Dermis microvascular lymphatic vessel endothelial cell (primary cell): ENCODE measurements at places on chromosomes 4 and X. TPM values are rescaled to one million over a fixed set of nuclear protein-coding genes. Genes with fewer than 3 reads are reported as not detected.

DNA sequence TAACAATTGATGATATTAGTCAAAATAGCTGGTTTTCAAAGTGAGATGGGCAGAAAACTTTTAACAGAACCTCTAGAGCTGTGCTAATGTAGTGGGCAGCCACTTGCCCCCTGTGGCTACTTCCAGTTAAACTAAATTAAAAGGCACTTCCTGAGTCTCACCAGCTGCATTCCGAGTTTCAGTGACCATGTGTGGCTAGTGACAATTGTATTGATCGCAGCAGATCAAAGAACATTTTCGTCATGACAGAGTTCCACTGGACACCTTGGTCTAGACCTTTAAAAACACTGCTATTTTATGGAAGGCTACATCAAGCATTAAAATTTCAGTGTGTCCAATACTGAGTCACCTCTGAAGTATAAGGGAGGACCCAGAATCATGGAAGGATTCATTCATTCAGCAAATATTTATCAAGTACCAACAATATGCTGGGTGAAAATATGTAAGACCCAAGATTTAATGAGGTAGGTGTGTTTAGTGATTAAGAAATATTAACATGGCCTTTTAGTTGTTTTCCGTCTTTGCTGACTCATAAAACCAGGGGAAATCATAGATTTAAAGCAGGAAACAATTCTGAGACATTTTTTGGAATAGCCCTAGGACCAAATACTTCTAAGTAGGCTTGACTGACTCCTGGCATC is 5.1 kb upstream of the FAT1 start:
- DNase-seq: no peak

DNA sequence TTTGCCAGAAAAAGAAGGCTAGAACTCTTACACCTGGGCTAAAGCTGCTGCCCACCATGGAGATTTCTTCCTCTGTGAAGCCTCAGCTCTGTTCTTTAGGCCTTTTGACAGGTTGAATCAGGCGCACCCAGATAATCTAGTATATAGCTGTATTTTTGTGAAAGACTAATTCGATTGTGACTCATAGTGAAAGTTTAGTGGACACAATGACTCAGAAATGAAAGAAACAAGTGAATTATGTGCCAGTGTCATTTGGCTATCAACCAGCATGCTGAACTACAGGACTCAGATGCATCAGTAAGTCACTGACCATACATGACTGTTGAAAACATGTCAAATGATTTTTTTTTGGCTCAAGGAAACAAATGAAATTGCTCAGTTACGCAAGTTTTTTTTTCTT is 425.4 kb downstream of the SLITRK2 start:
- no peak for DNase-seq

- DNase-seq: no peak
Measured at GRCh38 chrX:30910124-30910860, 21.2 kb upstream of the TAB3 start.

DNA sequence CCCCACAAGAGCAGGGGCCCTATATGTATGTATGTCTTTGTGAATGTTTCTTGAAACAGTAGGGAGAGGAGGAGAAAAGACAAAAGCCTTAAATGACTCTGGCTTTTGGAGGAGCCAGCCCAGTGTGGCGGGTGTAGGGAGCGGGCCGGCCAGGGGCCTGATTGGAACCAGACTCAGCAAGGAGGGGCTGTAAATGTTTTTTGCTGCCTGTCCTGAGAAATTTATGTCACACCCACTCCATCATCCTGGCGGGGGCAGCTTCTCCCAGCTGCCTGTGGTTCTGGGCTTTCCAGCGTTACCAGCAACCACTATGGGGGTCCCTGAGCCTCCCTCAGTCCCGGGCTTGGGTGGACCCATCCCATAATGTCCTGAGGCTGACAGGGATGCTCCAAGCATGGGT is 130.8 kb downstream of the PJA1 start:
- DNase-seq: no peak

GRCh38 chr4:185470501-185471195 is 885 bp downstream of the CCDC110 start:
- no peak for DNase-seq

GRCh38 chr4:52107745-52108144 is 56.6 kb downstream of the SPATA18 start:
- no peak for DNase-seq

- DNase-seq: no peak
Measured at GRCh38 chr4:186628058-186628711, 72.8 kb upstream of the MTNR1A start.

DNA sequence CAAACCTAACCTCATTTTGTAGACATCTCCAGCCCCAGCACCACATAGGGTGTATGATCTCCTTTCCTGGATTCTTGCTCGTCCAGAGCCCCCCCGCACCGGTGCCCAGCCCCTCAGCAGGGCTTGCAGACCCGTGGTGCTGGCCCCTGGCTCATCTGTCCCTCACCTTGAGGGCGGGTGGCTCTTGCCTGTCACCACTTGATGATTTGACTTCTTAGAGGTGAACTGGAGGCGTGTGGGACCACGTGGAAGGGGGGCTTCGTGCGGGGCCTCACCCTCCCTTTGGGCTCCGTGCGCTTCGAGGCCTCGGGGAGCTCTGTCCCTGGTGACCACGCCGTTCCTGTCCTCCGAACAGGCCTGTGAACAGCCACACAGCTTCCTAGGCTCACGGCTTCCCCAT is 15.5 kb downstream of the UVSSA start:
- DNase-seq: no peak

DNA sequence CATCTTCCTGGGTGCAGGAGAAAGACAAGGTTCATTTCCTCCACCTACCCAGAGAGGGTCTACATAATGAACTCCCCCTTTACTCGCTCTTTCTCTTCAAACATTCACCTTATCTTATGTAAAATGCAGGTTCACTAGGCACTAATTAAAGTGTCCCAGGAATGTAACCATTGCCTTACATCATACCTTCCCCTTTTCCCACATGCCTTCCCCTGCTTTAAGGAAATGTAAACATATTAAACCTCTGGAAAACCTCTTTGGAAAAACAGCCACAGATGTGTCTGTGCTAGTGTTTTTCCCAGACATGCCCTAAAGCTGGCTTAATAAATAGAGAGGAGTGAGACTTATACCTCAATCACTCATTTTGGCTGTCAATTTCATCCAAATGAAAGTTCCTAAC is 15.8 kb downstream of the TBC1D9 start:
- DNase-seq: no peak

The FGD1 gene
- 0.77 and 1.8 TPM in 2 replicates for total RNA-seq

DNA sequence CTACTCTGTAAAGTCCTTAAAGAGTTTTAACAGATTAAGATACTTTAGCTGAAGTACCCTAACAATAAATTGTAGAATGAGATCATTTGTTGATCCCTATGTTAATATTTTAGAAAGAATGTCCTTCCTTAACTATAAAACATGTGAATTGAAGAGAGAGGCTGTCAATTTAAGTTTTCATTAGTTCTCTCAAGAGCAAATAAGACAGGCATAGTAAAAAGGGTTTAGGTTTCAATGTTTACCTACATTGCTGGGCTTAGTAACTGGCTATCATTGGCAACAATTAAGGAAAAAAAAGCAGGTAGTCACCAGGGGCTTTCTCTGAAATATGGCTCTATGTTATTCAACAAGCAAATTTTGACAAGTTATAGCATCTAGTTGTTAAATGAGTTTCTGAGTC is 91.5 kb downstream of the ATRX start:
- no peak for DNase-seq

GRCh38 chr4:3491681-3492405 is 28.7 kb downstream of the DOK7 start:
- DNase-seq: no peak

The JCHAIN gene
- not detected in 2 replicates for total RNA-seq

- no peak for DNase-seq
Measured at GRCh38 chr4:4594285-4594920, 52.6 kb upstream of the STX18 start.

- no peak for DNase-seq
Measured at GRCh38 chr4:8542776-8543525, 37.2 kb upstream of the GPR78 start.
